ENCODE measurements at places on chromosomes 2 and 18.

- no peak for DNase-seq
These were observed 210.1 kb upstream of the LRATD1 start for GRCh38 chr2:14422426-14422825.

GRCh38 chr18:74399091-74399887, 57.8 kb downstream of the DIPK1C start:
- DNase-seq: no peak

- peak; percentile 39 for DNase-seq
These were observed 13.4 kb downstream of the NOP58 start for GRCh38 chr2:202278944-202279343.

DNA sequence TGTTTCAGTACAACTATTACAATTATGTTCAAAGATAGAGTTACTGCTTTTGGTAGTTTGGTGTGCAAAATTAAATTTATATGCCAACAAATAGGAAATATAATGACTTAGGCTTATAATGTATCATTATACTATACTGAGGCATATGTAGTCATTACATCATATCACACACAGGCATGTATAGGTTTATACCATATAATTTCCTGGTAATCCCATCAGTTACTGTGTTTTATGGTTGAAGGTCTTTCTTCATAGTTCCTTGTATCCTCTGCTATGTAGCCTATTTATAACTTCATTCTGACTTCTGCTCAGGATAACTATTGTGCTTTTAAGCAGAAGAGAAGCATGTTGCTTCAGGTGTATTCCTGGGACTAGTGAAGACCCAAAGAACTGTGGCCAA, 110.5 kb downstream of the ZNF407 start:
- DNase-seq: no peak

- no peak for DNase-seq
These were observed 38.1 kb upstream of the ARHGAP25 start for GRCh38 chr2:68696554-68696953.

GRCh38 chr2:226581004-226581403, 218.6 kb downstream of the IRS1 start:
- DNase-seq: no peak

GRCh38 chr2:114421781-114422180, 20.7 kb upstream of the DPP10 start:
- no peak for DNase-seq

DNA sequence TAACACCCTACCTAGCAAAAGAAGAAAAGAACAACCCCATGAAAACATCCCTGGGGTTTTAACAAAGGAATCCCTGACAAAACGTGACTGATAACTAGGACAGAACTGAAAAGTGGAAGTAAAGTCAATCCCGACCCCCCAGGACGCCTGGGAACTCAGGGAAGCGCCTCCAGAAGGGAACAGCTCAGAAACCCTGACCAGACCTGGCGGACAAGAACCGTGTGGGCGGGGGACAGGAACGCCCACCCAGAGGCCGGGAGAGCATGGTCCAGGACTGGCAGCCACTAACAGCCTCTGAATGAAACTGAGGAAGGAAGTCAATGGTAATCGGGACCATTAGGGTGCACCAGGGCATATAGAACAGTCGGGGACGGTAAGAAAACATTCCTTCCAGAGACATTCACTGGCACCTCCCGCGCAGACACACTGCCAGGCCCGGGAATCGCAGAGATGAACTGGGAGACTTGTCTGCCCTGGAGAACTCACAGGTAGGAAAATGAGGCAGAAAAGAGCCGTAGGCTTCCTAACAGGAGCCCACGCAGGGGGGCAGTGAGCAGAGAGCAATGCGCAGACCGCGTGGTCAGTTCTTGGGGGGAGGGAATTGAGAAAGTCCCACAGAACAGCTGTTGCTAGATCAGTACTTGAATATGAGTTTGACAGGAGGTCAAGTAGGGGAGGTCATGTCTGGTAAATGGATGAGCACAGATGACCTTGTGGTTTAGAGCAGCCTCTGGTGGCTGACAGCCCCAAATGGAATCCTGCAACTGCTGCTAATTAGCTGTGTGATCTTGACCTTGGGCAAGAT, 1.3 kb upstream of the TBC1D8 start:
- DNase-seq: no peak

GRCh38 chr2:10269291-10269690, 33.4 kb upstream of the HPCAL1 start:
- DNase-seq: no peak

DNA sequence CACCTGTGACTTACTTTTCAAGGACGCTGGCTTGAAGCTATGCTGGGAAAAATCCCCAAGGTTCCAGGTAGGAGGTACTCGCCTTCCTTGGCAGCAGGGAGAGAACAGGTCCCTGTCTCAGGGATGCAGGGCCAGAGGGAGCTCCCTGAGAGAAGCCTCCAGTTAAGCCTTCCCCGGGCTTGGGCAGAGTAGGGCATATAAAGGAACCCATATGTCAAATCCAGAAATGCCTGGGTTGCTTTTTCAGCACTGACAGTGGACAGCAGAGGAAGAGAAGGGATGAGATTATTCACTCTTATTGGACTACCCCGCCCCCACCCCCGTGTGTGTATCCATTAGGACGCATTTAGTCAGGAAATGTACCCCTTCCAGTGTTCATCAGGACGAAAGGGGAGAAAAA, 89.3 kb upstream of the TEX51 start:
- DNase-seq: no peak

GRCh38 chr2:160510617-160511016, 17.0 kb upstream of the RBMS1 start:
- no peak for DNase-seq

- DNase-seq: no peak
These were observed 165.5 kb downstream of the PHLPP1 start for GRCh38 chr18:62880673-62881364.

GRCh38 chr18:25310045-25310444, 41.9 kb downstream of the ZNF521 start:
- DNase-seq: peak; percentile 56

DNA sequence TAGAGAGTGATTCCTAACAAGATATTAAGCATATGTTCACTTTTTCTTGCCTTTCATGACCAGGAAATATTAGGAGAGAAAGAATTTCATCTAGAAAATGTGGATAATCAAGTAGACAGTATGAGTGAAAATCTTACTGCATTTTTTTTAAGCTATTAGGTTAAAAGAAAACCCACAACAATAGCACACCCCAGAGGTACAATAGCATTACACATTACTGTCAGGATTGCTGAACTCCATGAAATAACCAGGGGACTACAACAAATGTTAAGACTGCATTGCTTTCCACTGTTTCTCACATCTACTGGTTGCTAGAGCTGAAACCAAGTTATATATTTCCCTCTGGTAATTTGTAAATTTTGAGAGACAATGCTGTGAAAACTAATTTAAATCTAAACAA, 33.7 kb downstream of the KLF7 start:
- no peak for DNase-seq

DNA sequence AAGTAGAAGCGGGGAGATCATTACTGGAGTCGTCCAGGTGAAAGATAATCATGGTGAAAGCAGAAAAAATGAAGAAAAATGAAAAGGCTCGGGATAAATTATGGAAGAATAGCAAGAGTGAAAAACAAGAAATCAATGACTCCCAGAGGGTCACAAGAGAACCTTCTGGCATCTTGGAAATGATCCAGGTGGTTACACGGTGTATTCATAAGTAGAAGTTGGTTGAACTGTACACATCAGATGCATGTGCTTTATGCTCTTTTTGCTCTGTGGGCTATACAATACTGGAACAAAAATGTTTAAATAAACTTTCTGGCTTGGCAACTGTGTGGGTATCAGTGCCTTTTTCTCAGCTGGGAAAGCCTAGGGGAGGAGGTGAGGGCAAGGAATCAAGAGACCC, 348.9 kb downstream of the RND3 start:
- DNase-seq: no peak

DNA sequence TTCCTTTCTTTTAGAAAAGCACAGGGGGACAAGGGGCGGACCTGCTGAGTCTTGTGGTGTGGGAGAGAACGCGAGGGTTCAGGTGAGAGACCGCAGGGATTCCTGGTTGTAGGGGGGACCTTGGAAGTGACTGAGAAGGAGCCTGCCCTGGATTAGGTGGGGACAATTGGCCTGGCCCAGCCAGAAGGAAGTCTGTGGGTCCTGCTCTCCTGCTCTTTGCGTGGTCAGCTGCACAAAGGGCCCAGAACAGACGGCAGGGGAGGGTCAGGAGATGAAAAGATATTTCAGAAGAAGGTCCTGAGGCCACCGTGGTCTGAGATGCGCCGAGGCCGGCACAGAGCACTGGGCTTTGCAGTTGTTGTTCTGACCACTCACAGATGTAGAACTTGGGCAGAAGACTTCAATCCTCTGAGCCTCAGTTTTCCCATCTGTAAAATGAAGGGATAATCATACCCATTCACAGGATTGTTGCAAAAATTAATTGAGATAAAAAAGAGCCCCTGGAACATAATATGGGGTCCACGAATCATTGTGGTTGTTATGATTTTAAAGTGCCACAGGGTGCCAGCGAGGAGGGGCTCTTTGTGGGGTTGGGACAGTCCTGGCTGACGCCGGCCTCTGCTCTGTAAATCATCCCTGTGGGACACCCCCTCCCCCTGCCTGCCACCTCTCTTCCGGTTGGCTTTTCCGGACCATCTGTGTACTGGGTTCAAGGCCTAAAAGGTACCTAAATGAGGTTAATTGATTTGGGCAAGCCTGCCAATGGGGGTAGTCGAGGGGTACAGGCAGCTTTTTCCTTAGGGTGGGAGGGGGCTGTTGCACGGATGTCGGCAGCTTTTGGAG, 1.8 kb downstream of the LPIN1 start:
- no peak for DNase-seq

GRCh38 chr2:47043891-47044239, 111.2 kb downstream of the STPG4 start:
- DNase-seq: no peak

DNA sequence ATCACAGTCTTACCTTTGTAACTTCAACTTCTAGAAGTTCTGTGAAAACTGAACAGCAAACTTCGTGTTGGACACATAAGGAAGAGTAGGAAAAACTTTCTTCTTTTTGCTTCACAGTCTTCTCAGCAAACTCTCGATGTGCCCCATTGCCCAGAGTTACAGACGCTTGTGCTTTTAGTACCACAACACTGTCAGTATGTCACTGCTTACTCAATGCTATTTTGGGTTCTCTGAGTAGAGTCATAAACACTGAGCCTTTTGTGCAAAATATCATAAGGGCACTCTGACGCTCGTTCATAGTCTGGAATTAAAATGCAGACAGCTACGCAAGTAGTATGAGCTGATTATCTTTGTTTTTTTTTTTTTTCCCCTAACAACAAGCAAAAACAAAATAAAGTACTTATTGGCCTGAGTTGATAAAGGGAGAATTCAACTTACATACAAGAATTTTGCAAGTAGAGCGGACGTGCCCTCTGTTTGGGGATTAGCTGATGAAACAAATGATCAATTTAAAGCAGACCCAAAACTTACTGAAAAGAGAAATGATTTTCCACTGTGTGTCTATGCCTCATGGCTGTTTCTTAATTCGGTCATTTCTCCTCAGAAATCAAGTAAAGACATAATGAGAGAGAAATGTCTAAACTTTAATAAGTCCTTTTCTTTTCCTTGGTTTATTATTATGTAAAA, at the start of gene CDH19:
CDH19 (minus strand) TSS at position 150 of the 687 bp plus-strand sequence. CDS start 31,886 bp downstream, outside the sequence.
- no peak for DNase-seq

- no peak for DNase-seq
These were observed 137.5 kb downstream of the TPO start for GRCh38 chr2:1550658-1551316.

GRCh38 chr2:26913606-26913998, 56.8 kb upstream of the MAPRE3 start:
- DNase-seq: no peak

- no peak for DNase-seq
These were observed 566.6 kb upstream of the VRK2 start for GRCh38 chr2:57479981-57480380.

GRCh38 chr2:61151436-61151835, 10.6 kb upstream of the C2orf74 start:
- DNase-seq: no peak

DNA sequence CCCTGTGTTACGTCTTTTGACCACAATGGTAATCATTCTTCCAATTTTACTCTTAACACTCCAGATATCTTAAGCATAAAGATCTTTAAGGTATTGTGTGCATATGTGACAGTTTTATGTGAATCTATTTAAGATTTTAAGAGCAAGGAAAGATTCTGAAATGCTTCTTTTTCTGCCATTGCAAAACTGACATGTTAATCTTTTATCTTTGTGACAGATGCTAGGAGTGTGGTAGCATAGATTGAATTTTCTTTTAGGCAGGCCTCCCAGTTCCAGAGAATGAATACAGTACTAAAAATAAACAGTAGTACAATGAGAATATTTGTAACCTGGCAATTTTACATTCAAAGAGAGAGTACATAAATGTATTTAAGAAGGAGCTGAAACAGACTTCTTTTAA, 232.5 kb upstream of the ZSWIM2 start:
- no peak for DNase-seq

DNA sequence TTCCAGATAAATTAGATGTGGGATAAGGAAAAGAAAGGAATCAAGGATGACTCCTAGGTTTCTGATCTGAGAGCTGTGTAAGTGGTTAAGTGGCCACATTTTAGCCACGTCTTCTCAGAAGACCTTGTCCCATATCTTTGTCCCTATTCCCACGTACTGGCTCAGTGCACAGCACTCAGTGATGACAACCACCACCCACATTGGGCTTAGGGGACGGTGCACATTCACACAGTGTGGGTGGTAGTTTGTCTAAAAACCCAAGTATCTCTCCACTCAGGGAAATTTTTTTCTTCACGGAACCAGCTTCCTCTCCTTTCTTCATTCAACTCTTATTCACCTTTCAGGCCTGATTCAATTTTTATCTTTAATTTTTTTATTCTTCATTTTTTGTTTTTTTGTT, 30.6 kb upstream of the GCC2 start:
- DNase-seq: no peak

DNA sequence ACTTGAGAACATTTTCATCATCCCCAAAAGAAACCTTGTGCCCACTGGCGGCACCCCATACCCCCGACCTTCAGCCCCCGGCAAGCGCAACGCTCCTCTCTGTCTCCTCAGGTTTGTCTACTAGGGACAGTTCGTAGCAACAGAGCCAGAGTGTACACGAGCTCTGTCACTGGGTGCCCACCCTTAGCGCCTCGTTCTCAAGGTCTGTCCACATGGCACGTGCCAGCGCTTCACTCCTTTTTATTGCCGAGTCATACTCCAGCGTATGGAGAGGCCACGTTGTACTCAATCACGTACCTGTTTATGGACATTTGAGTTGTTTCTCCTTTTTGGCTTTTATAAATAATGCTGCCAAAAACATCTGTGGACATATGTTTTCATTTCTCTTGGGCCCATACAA, 30.3 kb upstream of the GPC1 start:
- no peak for DNase-seq

- peak; percentile 21 for DNase-seq
These were observed 608.9 kb downstream of the SUCLG1 start for GRCh38 chr2:83850071-83850725.
